ENCODE measurements at places on chromosomes 6 and 20.
A peak's percentile ranks its signal among the peaks of the same experiment; 100 is the strongest.

- no peak for DNase-seq
Observed at GRCh38 chr6:118652051-118652615, 742 bp upstream of the CEP85L start.

DNA sequence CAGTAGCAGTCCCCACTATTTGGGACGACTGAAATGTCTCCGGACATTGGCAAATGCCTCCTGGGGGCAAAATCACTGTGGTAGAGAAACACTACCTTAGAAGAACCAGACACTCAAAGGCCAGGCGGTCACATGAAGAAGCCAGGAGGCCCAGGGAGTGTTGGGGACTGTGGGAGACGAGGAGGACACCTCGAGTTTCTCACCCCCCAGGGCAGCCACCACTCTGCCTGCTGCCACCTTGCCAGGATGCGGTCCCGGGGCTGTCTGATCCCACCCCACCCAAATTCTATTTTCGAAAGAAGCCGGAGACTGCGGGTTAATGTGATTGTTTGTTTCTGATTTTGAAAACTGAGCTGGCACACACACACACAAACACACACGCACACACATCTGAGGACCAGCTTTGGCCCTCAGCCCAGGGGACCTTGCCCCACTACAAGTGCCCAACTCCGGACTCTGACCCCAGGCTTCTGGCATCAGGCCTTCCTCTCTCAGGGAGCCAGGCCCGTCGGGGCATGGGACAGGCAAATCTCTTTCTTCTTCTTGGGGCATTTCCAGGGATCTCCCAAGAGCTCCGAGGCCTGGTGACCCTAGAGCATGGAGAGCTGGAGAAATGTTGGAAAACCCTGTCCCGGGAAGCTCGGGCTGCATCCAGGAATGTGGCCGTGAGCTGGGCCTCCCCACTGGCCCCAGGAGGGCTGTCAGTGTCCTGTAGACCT lies 187.5 kb upstream of the PMEPA1 start:
- no peak for DNase-seq

DNA sequence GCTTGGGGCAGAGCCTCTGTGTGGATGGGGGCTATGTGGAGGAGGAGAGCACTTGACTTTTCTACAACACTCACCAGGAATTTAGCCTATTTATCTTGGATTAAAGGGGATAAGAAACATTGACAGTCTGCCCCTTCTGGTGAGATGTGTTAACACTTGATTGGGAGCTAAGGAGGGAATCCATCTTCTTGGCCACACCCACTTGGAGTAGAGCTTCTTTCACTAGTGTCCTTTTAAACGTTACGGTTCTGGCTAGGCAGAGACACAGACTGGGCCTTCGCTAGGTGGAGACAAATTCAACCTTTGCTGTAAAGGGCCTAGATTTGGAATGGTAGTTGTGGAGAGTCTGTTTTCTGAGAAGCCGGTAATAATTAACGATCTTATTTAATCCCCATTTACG lies 15.5 kb upstream of the TPBG start:
- no peak for DNase-seq

DNA sequence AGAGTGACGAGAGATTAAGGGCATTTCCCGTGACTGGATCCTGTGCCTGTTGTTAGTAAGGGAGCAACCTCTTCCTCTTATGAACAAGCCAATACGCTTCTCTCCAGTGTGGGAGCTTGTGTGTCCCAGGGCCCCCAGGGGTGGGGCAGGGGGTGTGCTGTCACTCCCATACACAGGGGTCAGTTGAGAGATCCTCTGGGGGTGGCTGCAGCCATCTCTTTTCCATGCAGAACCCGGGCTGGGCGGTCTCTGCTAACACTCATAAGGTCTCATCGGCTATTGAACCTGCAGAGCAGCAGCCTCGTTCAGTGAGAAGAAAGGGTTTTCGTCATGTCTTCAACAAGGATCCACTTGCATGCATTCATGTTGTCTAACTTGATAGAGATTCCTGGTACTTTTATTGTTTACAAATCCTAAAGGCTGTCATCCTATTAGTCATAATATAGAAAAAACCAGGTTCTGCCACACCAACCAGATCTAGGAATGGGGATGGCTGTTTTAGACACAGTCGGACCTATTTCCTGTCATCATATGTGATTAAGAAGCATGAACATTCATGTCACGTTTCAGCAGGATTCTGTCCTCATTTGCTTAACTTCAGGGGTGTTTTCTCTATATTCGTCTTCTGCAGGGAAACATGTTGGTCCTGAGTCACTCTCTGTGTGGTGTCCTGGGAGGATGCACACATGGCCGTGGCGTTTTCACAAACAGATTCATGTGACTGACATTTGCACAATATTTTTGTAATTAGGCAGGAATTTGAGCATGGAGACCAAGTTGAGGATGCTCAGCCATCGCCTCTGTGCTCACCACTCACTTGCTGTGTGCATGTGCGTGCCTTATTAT lies 13.3 kb upstream of the THBS2 start:
- DNase-seq: no peak

GRCh38 chr6:100948381-100949133 lies 67.4 kb upstream of the ASCC3 start:
- no peak for DNase-seq

GRCh38 chr6:31614684-31615578 lies at the start of gene AIF1:
AIF1 (plus strand) TSS chr6:31615234; CDS start chr6:31615330, 96 bp downstream.
- no peak for DNase-seq

- no peak for DNase-seq
Observed at GRCh38 chr20:10951904-10952303, 278.1 kb upstream of the JAG1 start.

DNA sequence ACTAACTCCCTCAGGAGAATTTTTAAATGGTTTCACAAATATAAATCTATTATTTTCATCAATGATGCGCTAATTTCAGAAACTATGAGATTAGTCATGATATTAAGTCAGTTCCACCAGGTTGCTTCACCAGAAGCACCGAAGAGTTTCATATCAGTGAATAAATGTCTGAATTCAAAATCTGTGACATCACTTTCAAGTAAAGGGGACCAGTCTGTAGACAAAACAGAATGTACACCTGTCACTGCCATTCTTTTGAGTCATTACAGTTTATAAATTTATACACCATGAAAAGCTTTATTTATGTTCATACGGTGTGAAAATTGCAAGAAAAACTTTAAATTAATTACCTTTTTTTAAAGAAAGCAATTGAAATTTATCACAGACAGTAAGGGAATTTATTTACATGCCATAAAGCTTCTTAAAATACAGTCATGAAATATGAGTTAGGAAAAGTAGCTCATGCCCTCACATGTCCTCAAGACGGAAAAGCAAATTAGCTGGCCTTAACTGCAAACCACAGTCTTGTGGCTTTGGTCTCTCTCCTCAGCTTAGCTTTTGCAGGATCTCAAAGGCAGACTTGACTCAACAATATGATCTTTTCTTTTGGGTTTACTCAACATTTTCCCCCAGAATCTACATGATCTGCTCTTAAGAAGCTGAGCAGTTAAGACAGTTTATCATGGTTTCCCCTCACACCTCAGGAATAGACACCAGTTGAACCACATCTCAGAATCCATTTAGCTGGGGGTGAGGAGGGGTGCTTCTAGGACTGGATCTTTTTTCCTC lies 177.7 kb upstream of the MCHR2 start:
- peak; percentile 7 for DNase-seq

DNA sequence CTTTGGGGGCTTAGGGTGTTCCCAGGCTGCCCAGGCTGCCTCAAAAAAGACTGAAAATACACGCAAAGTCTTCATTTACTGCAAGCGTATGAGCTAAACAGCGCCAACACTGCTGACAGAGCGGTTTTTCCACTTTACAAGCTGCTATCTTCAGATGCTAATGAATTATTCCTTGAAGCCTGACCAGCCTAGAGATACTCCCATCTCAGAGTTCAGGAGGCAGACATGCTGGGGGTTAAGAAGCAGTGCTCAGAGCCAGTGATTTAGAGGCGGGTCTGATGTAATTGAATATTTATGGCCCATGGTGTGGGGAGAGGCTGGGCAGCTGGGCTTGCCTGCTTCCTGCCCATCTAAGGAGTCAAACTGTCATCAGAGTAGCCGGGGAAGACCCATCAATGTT lies 241.4 kb downstream of the SLC24A3 start:
- no peak for DNase-seq

DNA sequence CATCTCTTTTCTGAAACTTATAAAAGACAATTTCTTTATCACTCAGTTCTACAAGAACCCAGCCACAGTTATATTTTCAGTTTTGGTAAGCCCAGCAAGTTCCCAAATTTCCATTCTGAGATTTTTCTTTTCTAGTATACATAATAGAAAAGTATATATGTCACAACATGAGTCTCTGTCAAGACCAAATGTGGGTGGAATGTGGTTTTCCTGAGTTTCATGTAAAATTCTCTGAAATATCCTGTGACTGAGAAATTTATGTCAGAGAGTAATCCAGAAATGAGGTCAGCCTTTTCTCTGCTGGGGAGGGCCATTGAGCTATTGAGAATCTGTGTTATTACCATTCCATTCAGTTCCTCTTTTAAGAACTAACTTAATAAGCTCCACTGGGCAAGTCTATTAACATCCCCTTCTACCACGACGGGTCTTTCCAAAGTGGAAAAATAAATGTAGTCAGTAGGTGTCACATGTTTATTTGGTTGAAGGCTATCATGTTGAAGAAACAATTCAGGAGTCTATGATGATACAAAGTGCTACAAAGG lies 100.7 kb upstream of the HMGN3 start:
- no peak for DNase-seq

DNA sequence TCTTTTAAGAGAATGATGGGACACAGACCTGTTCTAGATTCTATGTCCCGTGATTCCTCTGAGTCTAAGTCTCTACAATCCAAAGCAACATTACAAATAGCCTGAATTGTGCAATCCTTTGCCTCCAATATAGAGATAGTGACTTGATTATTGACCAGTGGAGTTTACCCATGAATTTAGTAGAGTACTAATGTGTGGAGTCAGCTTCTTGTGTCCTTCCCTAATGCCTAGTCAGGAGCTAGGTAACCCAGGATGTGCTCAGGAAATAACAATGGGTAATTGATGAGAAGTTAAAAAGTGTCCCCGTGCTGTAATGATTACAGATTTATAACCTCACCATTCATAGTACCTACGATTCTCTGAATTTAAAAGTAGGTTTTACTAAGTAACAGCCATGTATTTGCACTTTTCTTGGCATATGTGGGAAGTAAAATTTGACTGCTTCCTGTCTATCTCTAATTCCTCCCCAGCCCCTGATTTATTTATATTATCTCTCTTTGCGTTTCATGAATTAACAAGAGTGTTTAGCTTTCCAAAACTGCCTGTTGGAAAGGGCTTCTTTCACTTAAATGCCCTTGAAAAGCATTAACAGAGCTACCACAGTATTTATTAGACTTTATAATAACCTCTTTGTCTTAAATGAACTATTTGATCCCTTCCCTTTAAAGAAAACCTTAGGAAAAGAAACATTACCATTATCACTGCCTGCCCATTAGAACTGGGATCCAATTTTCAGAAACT lies 30.5 kb downstream of the NEDD9 start:
- no peak for DNase-seq

DNA sequence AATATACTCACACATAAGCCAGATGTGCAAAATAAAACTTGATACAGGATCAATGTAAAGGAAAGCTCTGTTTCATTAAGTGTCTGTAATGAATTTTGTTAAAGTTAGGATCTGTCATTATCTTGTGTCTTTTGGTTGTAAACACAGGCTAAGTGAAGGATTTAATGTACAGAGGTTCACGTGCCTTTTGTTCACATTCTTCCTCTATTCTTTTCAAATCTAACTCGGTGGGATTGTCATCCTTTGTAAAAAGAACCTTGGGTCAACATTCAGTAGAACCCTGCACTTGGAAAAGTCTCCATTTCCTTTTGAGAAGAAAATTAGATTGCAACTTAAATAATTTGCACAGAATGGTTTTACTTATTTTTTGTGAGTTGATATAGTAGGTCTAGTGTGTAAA lies 7.7 kb upstream of the LIN28B start:
- DNase-seq: no peak

DNA sequence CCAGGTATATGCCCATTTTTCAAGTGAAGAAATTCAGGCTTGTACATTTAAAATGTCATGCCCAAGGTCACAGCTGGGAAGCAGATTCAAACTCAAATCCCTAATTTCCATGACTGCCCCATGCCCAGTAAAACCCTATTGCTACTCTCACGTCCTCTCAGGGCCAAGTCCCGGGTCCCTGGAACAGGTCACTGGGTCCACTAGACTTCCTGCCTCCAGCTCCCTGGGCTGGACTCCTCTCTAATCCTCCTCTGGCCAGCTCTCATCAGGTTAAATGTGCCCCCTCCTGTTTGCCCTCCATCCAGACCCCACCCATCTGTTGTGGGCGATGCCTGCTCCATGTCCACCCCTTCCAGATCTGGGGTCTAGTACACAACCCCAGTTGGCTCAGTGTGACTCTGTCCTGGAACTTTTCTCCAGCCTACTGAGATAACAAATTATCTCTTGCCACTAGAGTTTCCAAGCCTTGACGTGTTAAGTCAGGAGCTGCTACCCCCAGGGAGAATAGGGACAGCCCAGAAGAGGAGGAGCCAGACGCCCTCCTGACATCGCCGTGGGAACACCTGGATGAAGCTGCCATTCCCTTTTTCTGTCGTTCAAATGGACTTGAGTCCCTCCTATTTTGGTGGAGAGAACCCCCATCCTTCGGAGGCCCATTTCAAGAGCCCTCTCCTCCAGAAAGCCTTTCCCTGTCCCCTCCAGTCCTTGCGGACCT lies 3.7 kb upstream of the SPDEF start:
- no peak for DNase-seq

- DNase-seq: no peak
Observed at GRCh38 chr20:1800777-1801176, 94.4 kb upstream of the SIRPA start.

DNA sequence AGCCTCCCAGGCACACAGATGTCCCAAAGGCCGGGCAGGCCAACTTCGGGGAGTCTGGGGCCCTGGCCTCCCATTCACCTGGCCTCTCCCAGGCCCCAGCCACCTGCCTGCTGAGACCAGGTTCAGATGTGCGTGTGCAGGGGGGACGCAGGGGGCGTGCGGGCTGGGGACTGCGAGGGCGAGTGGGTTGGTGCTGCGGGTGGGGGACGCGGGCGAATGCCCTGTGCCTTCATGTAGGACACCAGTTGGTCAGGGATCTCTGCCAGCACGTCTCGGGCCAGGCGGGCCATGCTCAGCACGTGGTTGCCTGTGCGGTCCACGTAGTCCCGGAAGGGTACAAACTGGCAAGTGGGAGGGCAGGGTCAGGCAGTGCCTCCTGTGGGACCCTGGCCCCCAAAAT lies 44.5 kb downstream of the RAB44 start:
- no peak for DNase-seq

DNA sequence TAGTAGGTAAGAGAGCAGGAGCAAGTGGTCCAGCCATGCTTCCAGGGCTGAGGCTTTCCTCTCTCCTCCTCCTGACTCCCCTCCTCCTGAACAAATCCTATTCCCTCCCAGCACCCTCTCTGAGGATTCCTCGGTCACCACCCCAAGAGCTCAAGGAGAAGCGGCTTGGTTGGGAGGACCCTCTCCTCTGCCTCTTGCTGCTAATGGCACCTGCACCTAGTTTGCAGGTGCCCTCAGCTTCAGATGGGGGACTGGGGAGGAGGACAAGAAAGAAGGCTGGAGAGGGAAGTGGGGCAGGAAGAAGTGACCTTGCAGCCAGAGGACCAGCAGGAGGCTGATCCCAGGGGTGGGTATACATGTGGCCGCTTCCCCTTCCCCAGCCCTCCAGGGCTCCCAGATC lies 17.5 kb downstream of the NCR2 start:
- no peak for DNase-seq
